ENCODE measurements at places on chromosomes 11 and 22. TPM values are rescaled to one million over a fixed set of nuclear protein-coding genes. Genes with fewer than 3 reads are reported as not detected.

DNA sequence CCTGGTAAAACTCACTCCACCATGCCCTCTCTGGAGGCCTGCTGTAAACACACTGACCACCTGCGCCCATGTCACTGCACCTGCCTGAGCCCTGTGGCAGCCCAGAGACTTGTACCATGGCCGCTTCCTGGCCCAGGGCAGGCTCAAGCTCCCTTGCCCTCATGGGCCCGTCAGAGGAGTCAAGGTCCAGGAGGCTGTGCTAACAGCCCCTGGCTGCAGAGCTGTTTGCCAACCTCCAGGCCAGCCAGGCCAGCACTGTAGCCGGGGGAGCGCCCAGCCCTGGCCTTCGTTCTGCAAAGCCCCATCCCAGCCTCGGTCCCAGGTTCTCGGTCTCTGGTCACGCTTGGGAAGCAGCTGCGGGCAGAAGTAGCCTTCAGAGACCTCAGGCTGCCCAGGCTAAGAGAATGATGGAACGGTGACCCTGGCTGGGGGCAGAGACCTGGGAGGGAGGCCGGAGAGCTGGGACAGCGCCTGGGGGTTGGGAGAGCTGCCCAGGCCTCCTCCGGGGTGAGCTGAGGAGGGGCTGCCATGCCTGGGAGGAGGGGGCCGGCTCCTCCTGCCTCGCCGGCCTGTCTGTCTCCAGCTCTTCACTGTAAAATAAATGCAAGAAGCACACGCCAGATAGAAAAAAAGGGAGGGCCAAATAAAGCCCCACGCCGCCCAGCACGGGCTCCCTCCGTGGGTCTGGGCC lies 11.9 kb upstream of the TCF20 start:
- no peak for DNase-seq

DNA sequence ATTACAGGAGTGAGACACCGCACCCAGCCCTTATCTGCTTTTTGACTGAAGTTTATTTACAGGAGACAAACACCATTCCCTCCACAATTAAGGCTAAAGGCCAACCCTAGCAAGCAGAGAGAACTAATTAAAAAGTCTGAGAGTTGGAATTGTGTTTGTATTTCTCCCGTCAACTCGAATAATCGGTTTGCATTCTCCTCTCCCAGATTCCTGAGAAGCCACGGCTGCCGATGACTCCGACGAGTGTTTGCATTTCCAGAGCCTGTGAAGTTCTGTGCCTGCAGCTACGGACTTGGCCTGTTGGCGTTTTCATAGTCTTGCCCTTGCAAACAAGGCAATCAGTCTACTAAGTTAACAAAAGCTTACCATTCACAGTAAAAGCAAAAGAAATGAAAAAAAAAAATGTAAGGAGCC lies 73.2 kb upstream of the NUP50 start:
- DNase-seq, result no peak

Gene OR6T1
- not detected for total RNA-seq

Gene HSPB2
- total RNA-seq, result not detected

DNA sequence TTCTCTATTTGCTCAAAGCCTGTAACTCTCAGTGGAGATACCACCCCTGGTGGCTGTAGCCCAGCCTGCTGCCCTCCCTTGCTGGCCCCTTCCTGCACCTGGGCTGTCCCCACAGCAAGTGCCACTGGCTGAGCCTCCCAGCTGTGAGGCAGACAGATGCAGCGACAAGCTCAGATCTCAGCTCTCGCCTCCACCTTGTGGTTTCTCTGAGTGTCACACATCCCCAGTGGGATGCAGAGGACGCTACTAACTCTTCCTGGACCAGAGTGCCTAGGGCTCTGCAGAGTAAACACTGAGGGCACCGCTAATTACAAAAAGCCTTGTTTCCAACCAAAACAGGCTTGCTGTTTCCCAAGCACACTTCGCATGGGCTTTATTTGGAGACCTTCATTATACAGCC lies 8.9 kb downstream of the YPEL1 start:
- no peak for DNase-seq

DNA sequence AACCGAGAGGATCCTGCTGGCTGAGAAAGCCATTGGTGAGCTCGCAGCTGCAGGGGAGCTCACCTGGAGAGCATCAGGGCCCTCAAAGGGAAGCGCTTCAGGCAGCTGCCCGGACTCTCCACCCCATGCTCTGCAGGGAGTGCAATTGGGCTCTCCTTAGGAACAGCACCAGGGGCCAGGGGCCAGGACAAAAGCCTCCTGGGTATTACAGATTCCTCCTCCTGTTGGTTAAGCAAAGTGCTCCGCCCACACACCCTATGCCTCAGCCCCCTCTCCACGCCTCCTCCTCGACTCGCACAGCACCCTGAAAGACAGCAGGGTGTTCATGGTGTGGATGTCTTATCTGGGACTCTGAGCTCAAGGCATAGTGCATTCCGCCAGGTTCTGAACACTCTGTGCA lies 139.9 kb downstream of the SHANK2 start:
- DNase-seq, result no peak

Gene RTN4RL2
- total RNA-seq, result 0.74 TPM

- no peak for DNase-seq
Measured at GRCh38 chr11:129384415-129384814, 8.8 kb downstream of the BARX2 start.

Data from omental fat pad (tissue), 4 donors.